Sigmoid colon (tissue), 7 donors: ENCODE measurements at places on chromosomes 5 and 9. TPM values are rescaled to one million over a fixed set of nuclear protein-coding genes. Genes with fewer than 3 reads are reported as not detected.
A peak's percentile ranks its signal among the peaks of the same experiment; 100 is the strongest.

GRCh38 chr5:178094345-178094744, 19.0 kb upstream of the N4BP3 start:
- no peak for DNase-seq

BAAT gene
- not detected for total RNA-seq

PCDHB5 gene
- total RNA-seq = 3.1 TPM

- no peak for DNase-seq
Measured at GRCh38 chr5:148746826-148747535, 79.4 kb upstream of the ADRB2 start.

GRCh38 chr5:90434116-90434714, 24.7 kb upstream of the CETN3 start:
- DNase-seq = no peak

LECT2 gene
- not detected for total RNA-seq

LCP2 gene
- 15.0 TPM for total RNA-seq

DNA sequence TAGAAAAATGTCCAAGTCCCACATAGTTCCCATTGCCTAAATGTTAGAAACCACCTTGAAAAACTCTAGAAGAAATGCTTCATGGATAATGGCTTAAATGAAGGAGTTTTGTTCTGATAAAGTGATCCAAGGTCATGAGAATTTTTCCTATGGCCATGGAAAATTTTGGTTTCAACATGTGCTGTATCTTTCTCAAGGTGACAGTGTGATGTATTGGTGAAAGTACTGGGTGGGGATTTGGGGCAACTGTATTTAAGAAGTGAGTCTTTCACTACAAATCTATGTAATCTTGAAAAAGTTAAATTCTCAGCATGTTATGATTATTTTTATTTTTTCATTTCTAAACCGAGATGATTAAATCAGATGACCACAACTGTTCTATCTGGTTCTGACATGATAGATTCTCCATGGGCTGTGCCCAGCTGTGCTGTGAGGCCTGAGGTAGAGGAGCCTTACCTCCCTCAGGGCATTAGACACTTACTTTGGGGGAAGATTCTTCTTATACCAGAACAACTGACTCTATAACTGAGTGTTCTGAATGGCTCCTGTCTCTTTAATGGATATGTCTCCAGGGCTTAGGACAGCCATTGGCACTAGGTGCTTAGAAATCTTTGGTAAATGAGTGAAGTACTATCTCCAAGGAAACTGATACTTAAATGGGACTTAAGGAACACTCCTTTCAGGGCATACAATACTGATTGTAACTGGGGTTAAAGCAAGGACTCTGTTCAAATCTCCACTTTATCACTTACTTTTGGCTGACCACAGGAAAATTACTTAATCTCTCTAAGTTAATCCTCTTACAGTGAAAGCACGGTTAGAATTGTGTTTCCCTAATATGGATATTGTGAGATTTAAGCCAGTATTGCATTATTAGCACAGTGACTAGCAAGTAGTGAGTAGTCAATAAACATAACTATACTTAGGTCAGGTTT, 397.4 kb upstream of the MEF2C start:
- DNase-seq = no peak

GRXCR2 gene
- total RNA-seq = not detected

FGF1 gene
- total RNA-seq = 5.4 TPM

DNA sequence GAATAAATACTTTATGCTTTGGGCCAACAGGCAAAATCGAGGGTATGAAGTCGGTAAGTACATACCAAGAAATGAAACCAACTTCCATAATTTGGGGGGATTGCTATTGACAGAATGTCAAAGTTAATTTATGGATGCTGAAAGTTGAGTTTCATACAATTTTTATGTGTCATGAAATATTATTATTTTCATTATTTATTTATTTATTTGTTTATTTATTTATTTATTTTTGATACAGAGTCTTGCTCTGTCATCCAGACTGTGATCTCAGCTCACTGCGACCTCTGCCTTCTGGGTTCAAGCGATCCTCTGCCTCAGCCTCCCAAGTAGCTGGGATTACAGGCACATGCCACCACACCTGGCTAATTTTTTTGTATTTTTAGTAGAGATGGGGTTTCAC, 4.5 kb upstream of the GMCL2 start:
- DNase-seq = no peak

DNA sequence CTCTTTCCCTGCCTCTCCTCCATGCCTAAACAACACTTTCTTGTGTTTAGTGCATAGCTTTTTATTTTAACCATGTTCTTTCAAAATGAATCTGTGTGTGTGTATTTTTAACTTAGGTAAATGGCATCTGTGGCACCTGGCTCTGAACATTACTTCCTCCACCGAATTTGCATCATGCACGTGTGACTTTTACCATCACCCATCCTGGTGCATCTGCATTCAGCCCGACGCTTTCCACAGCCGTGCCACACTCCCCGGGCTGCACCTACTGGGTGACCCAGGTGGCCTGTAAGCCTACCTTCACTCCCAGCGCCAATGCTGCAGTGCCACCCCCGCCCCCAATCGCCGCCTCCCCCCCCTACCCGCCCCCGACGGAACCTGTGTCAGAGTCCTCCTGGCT, 12.7 kb upstream of the FCN1 start:
- DNase-seq = no peak

GBGT1 gene
- total RNA-seq = 17.9 TPM

C1QTNF3 gene
- 32.8 TPM for total RNA-seq

GLDC gene
- not detected for total RNA-seq

GRCh38 chr5:86786955-86787354, 169.2 kb downstream of the COX7C start:
- DNase-seq = no peak

GRCh38 chr5:52065182-52065581, 681.9 kb downstream of the ISL1 start:
- DNase-seq = no peak

DNA sequence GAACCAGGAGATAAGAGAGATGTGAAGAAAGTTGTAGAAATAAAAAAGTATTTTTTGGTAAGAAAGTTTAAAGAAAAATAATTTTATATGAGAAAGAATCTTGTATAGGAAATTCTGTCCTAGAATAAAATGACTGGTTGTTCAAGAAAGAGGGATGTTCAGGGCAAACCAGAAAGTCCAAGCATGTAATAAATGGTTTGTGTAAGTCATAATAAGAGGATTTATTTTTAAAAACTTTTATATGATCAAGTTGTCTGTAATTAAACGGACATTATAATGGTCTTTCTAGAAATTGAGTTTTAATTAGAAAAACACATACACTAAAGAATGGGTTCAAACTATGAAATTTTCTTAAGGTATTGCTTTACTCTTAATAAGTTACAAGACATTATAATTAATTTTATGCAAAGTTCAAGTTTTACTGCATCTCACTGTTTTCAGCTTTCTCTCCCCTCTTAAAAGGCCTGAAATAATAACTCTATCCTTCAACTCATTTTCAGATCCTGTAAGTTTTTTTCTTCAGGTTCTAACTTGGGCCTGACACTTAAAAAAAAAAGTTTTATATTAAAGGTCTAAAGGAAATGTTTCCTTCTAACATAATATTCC, 56.1 kb upstream of the ZNF300 start:
- no peak for DNase-seq

GRCh38 chr9:127187231-127187956, 65.0 kb upstream of the ANGPTL2 start:
- peak; percentile 94 for DNase-seq

WDR5 gene
- 15.0 TPM for total RNA-seq

TCOF1 gene
- 27.1 TPM for total RNA-seq

LCN15 gene
- total RNA-seq = not detected

GRCh38 chr5:32031089-32031488, 143.0 kb downstream of the GOLPH3 start:
- no peak for DNase-seq

- DNase-seq = peak; percentile 65
Measured at GRCh38 chr5:139181835-139182452, 16.2 kb downstream of the SIL1 start.

DNA sequence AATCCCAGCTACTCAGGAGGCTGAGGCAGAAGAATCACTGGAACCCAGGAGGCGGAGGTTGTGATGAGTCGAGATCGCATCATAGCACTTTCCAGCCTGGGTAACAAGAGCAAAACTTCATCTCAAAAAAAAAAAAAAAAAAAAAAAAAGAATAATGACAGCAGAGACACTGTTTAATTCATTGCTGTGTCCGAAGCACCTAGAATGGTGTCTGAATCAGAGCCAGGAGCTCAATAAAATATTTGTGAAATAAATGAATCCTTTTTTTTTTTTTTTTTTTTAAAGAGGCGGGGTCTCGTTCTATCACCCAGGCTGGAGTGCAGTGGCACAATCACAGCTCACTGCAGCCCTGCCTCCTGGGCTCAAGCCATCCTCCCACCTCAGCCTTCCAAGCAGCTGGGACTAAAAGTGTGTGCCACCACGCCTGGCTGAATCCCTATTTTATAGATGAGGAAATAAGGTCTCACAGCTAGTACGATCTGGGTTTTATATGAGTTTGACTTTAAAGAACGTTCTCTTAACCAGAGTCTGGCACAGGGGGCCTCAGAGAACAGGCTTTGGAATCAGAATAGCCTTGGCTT, 47.8 kb downstream of the THOC3 start:
- no peak for DNase-seq

DNA sequence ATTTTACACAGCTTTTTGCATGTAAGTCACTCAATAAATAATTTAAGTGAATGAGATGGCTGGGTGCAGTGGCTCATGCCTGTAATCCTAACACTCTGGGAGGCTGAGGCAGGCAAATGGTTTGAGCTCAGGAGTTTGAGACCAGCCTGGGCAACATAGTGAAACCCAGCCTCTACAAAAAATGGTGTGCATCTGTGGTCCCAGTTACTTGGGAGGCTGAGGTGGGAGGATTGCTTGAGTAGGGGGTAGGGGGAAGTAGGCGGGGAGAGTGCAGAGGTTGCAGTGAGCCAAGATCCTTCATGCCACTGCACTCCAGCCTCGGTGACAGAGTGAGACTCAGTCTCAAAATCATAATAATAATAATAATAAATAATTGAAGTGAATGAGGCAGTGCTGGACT, 10.2 kb downstream of the KLF9 start:
- DNase-seq = peak; percentile 49

ANKRD18A gene
- under 0.01 TPM for total RNA-seq

DNA sequence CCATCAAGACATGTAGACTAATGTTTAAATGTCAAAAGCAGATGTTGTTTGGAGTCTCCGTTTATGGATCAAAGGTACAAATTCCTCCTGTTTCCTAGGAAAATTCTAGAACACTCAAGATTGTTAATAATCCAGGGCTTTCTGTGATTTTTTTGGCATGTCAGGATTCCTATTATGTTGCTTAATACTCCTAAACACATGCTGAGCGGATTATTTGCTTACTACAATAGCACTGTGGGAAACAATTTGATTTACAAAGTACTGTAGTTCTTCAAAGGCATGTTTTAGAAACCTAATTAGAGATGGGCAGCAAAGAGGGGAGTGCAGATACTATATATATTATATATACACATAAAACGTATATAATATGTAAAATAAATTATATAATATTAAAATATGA, 19.0 kb upstream of the SCAMP1 start:
- DNase-seq = no peak

PRDM9 gene
- total RNA-seq = not detected

DNA sequence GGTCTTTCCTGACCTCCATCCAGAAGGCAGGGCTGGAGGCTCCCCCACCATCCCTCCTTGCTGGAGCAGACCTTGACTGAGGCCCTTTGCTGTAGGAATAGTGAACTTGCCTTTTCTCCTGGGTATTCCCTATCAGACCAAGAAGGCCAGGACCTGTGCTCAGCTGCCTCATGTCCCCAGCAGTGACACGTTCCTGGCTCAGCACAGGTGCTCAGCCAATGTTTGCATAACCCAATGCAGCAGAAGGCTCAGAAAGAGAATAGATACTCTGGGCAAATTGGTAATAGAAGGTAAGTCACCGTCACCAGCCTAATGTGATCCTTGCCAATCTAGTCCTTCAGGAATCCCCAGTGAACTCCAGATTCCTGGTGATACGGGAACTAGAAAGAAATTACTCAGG, 96.4 kb downstream of the ACTL7B start:
- DNase-seq = no peak

DNA sequence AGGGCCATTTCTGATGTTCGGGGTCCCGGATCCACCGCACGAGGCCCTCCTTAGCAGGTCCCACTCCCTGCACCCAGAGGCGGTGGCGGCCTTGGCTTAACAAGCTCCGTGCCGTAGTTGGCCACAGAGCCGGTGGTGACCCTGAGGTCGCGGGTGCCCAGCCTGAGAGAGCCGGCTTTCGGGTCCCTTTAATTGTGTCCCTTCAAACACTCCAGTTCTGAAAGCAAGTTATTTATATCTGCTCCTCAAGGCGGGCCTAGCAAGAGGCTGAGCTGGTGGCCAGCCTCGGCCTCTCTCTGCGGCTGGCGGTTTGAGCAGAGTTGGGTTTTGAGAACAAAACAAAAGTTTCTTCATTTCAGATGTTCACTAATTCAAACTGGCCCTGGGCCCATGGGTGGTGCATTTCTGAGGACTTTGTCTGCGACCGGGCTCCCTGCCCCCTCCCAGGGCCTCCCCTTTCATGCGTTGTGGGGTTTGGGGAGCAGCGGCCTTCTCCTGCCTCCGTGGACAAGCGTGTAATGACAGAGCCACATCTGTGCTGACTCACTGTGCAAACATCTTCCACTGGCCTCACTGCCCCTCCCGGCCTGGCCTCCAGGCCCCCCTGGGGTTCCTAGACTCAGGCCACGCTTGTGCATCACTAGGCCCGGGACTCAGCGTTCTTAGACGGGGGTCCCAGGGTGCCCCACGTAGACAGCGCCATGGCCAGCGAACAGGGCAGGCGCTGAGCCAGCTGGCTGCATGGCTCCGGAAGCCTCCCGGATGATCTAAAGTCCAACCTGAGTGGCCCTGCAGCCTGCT, 49.4 kb upstream of the COL5A1 start:
- DNase-seq = peak; percentile 69

INSL4 gene
- total RNA-seq = not detected

DNA sequence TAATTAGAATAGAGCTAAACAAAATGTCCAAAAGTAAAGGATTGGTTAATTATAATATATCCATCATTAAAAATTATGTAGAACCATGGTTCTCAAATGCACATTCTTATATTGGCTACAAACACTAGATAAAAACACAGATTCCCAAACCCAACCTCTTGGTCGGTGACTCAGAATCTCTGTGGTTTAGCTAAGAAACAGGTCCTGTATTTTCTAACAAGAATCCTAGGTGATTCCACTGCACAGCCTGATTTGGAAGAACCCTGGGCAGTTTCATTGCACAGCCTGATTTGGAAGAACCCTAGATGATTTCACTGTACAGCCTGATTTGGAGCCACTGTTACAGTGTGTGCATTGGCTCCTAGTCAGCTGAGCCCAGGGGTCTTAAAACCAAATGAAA, 67.9 kb downstream of the KIAA1958 start:
- DNase-seq = no peak

ARHGEF37 gene
- total RNA-seq = 51.0 TPM

DNA sequence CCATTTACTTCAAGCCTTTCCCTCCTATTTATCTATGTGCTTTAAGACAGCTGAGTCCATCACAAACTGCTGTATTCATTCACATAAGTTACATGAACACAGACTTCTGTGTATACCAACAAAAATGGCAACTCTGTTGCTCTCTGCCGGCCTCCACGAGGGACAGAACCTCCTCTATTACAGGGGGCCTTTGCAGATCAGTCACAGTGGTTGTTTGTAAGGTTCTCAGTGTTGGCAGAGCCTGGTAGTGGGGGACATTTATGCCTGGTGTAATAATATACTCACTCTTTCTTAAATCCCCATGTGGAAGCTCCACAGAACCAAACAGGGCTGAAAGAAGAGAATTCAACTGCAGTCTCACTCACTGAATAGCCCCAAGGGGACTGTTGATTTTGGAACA, 76.5 kb downstream of the SLC1A1 start:
- no peak for DNase-seq
